ENCODE measurements at places on chromosomes 6 and 20.

DNA sequence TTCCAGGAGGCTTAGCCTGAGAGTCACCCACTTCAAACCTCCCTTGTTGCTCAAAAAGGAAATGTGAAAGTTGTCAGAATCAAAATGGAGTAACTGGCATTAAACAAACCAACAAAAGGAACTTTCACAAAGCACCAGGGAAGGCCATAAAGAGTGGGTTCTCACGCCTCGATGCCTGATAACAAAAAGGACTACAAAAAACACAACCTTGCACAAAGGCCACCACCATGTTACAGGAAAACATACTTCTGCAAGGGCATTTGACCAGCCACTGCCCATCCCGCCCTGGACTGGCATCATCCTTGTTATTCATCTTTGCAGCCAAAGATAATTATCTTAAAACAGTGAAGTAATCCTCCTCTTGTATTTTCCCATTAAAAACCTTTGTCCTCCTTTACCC is 34.8 kb downstream of the RNASET2 start:
- no peak for DNase-seq

- DNase-seq = no peak
Observed at GRCh38 chr6:69791065-69791471, 5.7 kb downstream of the LMBRD1 start.

GRCh38 chr6:118974790-118975189 is 39.8 kb upstream of the MCM9 start:
- no peak for DNase-seq

DNA sequence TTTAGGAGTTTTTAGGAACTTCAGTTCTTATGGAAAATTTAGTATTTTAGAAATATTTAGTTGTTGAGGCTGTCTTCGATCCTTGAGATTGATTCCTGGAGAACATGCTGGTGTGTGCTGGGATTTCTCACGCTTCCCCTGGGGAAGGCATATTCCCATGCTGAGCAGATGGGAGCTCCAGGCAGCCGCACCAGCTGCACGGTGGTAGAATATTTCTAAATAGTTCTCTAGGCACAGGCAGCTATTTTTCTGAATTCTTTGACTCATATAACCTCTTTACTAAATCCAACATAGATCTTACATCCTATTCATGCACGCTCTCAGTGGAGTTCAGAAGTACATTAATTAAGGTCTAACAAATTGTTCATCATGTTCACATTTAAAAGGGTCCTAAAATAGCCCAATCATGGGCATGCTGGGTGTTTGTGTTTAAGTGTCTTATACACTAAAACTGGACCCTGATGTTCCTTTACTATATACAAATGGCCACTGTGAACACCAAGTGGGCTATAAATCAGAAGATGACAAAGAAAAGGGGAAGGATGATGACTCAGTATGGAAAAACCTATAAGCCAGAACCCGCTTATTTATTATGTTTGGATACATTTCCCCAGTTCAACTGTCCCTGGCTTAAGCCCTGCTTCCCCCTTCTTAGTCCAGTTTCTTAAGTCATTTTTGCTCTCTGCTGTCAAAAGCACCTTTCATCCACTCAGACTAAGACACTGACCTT is 138.5 kb downstream of the UST start:
- DNase-seq = no peak

DNA sequence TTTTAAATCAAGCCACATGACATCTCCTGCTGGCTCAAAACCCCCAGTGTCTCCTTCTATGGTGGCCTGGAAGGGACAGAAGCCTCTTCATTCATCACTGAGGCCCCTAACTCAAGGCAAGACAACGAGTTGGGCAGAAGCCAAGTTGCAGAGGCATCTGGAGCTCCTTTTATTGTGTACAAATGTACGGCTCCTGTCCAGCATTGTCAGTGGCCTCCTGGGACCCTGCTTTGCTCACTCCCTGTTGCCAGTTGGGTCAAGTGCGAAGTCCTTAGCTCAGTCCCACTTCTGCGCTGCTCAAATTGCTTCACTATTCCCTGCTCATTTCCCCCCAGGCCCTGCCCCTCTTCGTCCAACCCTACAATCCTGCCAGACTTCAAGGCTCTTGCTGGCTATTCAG is 181.2 kb upstream of the PMEPA1 start:
- DNase-seq = no peak

- no peak for DNase-seq
Observed at GRCh38 chr6:31465185-31465536, 32.8 kb upstream of the MICB start.

DNA sequence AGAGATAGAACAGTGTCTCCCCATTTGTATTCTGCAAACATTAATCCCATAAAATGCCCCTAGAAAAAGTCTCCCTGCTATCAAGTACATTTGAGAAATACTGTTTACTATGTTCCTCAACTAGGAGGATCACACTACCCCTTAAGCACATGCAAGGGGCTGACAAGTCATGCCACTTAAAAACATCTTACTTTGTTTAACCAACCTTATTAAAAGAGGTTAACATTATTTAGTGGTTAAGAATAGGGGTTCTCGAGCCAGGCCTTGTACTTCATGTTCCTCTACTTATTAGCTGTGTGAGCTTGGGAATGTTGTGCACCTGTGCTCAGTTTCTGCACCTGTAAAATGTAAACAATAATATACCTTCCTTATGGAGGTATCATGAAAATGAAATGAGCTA is 113.7 kb downstream of the UBE3D start:
- DNase-seq = no peak

GRCh38 chr6:135759831-135760230 is 91.7 kb upstream of the PDE7B start:
- no peak for DNase-seq

- no peak for DNase-seq
Observed at GRCh38 chr20:62531046-62531838, 55.4 kb upstream of the GATA5 start.

- DNase-seq = no peak
Observed at GRCh38 chr6:118372413-118372812, 175.7 kb upstream of the PLN start.

DNA sequence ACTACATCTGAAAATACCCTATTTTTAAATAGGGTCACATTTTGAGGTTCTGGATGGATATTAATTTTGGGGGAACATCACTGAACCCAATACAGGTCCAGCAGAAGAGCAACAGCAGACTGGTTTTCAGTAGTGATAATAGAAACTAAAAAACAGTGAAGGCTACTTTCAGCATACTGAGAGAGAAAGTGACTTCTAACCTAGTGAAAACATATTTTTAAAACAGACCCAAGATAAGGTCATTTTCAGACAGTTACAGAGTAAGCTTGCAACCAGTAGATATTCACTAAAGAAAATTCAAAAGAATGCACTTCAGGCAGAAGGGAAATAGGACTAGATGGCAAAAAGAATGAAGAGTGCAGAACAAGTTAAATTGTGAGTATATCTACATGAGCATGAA is 42.0 kb upstream of the TMEM244 start:
- no peak for DNase-seq

GRCh38 chr6:20936949-20937348 is 402.7 kb downstream of the CDKAL1 start:
- no peak for DNase-seq

GRCh38 chr6:31559958-31560696 is 12.0 kb upstream of the LTA start:
- DNase-seq = peak; percentile 51

DNA sequence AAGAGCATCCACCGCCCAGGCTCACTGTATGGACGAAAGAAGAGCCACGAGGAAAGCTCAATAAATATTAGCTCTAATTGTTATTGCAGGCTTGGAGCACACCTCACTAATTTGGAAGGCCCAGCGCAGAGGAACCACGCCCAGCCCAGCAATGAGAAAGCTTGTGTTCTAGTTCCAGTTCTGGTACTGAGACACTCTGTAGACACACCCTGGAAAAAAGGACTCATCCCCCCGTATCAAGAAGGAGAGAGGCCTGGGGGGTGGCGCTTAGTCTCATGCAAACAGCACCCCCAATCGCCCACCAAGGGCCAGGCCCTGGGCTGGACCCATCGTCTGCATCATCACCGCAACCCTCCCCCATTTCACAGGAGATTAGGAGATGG is 156.9 kb downstream of the BMP7 start:
- no peak for DNase-seq

DNA sequence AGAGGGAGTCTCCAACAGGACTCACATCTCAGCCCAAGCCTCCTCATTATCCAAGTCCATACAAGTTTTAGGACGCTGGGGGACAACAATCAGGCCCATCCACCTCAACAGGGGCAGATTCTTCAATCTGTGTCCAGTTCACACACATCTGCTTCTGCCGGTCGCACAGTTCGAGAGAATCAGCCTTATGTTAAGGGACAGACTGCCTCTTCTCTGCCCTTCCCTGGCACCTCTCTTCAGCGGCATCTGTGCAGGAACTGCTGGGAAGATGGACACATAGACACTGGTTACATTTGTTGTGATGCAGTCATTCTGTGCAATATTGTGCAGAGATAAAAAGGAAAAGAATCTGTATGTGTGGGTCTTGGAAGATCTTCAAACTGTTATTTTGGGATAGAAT is 21.0 kb downstream of the ULBP1 start:
- DNase-seq = no peak

DNA sequence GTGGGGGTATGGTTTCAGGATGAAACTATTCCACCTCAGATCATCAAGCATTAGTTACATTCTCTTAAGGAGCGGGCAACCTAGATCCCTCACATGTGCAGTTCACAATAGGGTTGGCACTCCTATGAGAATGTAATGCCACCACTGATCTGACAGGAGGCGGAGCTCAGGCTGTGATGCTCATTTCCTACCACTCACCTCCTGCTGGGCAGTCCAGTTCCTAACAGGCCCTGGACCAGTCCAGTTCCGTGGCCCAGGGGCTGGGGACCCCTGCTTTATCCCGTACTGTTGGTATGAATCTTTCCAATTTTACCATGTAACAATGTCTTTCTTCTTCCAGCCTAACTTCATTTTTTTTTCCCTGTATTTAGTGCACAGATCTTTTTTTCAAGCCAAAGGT is 94.9 kb downstream of the OGFRL1 start:
- no peak for DNase-seq

GRCh38 chr20:64212755-64213154 is 42.8 kb upstream of the PCMTD2 start:
- no peak for DNase-seq

DNA sequence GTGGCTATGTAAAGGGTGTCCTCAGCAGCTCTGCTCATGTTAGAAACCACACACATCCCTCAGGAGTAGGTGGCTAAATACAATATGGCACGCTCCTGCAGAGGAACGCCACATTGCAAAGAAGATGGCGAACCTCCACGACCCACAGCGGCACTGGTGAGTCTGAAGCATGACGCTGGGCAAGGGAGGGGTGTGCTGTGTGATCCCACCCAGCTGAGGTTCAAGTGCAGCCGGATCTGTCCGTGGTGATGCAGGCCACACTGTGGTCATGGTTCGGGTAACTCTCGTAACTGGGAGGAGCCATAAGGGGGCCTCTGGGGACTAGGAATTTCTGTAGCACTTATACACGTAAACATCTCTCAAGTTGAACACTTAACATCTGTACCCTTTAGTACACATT is 23.4 kb upstream of the APMAP start:
- DNase-seq = no peak

- no peak for DNase-seq
Observed at GRCh38 chr6:162973151-162973872, 245.5 kb downstream of the PACRG start.

DNA sequence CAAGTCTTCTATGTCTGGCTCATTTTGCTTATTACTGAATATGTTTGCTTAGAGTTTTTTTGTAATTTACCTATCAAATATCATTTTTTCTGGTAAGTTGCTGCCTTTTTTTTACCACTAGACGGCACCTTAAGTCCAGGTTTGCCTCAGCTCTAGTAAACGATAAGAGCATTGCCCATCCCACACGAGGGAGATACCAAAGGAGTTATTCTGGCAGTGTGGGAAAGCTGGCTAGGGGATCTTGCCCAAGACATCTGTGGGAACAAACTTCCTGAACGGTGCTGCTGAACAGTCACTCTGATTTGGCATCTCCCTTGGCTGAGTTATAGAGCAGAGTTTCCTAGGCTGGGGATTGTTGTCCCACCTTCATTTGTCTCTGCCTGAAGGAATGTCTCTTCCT is 306.4 kb downstream of the COL12A1 start:
- no peak for DNase-seq

- no peak for DNase-seq
Observed at GRCh38 chr6:53701333-53702218, 36.0 kb upstream of the KLHL31 start.

GRCh38 chr20:19025430-19026120 is 186.9 kb upstream of the SLC24A3 start:
- no peak for DNase-seq

DNA sequence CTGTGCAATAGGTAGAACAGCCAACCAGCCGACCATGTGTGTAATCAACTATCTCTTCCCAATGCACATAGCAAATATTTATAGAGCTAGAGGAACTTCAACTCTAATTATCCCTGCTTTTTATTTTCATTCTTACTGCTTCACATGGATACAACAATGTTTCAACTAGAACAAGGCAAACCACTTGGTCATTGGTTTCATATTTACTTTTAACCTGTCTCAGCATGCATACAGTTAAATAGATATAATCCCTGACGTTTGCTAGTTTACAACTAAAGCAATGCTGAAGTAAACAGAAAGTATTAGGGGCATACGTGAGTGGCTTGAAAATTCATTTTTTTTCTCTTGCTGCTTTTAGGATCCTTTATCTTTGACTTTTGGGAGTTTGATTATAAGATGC is 318.5 kb upstream of the MAP3K7 start:
- no peak for DNase-seq

DNA sequence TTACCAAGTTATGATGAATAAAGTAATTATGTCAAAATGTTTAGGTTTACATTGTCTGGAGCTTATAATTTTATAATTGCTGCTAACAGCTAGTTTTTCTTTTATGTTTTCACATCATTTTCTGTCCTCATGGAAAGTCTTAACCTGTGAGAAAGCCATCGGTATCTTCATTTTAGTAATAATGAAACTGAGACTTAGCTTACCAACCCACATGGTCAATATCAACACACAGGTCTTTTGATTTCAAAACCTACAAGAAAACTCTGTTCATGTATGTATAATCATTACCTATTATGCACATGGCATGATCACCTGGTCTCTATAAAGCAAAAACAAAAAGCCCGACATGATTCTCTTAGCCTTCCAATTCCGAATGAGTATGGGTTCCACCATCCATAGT is 61.9 kb downstream of the KCNQ5 start:
- peak; percentile 16 for DNase-seq

DNA sequence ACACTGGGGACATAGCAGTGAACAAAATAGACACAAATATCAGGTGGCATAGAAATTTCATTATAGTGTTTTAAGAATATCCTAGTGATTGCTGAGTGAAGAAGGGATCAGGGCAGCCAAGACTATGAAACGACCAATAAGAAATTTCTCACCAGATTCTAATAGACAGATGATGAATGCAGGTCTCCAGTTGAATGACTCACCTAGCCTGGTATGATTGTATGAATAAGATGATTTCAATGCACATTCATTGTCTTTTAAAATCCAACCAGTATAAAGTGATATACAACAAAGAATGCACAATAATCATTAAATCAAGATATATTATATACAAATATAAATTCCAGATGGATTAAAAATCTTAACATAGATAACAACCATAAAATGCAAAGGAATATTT is 124.5 kb upstream of the TENT5A start:
- no peak for DNase-seq

Measured in GM19239 (cell line).